CD4-positive, alpha-beta T cell treated with Interferon gamma for 1 hour (primary cell): ENCODE measurements at places on chromosomes 5 and 9.

GRCh38 chr9:125361837-125362531, 100.4 kb downstream of the GAPVD1 start:
- no peak for DNase-seq

DNA sequence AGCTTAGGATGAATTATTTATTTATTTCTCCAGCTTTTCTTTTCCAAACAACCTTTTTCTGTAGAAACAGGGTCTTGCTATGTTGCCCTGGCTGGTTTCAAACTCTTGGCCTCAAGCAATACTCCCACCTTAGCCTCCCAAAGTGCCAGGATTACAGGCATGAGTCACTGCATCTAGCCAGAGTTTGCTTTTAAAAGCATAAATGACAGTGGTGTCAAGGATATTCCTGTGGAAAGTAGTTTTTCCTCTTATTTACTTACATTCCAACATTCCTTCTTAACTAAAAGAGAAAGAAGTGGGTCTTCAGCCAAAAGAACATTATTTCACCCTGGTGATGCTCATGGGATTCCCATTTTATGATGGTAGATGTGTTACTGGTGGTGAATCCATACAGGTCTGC, 62.4 kb downstream of the GRIA1 start:
- no peak for DNase-seq

GRCh38 chr9:13278368-13279246, 885 bp downstream of the MPDZ start:
- DNase-seq: no peak

DNA sequence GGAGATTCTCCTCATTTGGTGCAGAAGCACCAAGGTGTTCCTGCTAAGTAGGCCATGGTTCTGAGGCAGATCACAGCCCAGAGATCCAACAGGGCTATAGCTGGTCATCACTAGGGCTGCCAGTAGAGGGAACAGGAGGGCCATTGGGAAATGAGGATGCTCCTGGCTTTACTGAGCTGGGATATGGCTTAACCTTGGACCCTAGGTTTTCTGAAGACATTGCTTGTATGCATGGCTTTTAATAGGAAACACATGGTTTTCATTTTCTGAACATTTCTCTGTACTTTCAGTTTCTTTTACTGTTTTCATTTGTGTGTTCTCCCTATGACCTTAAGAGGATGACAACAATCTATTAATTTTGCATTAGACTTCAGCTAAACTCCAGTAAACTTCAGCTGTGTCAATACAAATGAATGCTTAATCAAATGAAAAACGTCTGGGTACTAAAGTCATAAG, at the start of gene IFNW1:
IFNW1 (minus strand) TSS at position 406 of the 456 bp plus-strand sequence; CDS start at position 144, 262 bp downstream.
- no peak for DNase-seq

GRCh38 chr5:159782197-159782994, 133.9 kb upstream of the ADRA1B start:
- DNase-seq: no peak

- DNase-seq: no peak
Measured at GRCh38 chr9:87266697-87267096, 231.0 kb upstream of the DAPK1 start.

GRCh38 chr9:35569206-35569605, 35.9 kb upstream of the TESK1 start:
- no peak for DNase-seq

GRCh38 chr5:104757915-104758314, 1195.3 kb upstream of the NUDT12 start:
- no peak for DNase-seq

- DNase-seq: peak; percentile 34
Measured at GRCh38 chr5:68369457-68370125, 154.0 kb downstream of the PIK3R1 start.

DNA sequence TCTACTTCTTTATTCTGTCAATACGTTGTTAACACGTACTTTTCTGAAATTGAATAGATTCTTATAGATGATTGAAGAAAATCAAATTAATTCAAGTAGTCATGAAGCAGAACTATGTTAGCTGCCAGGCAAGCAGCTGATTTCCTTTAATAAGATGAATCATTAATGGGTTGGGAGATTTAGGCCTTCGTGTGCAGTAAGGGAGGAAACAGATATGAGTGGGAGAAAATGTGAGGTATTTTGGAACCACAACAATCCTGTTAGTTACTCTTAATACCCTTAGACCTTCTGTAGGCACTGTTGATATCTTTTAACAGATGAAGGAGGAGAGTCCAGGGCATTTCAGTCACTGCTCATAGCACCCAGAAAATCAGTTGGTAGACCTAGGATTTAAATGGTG, 121.0 kb downstream of the AOPEP start:
- DNase-seq: no peak

- no peak for DNase-seq
Measured at GRCh38 chr5:97496037-97496436, 313.0 kb upstream of the RIOK2 start.

DNA sequence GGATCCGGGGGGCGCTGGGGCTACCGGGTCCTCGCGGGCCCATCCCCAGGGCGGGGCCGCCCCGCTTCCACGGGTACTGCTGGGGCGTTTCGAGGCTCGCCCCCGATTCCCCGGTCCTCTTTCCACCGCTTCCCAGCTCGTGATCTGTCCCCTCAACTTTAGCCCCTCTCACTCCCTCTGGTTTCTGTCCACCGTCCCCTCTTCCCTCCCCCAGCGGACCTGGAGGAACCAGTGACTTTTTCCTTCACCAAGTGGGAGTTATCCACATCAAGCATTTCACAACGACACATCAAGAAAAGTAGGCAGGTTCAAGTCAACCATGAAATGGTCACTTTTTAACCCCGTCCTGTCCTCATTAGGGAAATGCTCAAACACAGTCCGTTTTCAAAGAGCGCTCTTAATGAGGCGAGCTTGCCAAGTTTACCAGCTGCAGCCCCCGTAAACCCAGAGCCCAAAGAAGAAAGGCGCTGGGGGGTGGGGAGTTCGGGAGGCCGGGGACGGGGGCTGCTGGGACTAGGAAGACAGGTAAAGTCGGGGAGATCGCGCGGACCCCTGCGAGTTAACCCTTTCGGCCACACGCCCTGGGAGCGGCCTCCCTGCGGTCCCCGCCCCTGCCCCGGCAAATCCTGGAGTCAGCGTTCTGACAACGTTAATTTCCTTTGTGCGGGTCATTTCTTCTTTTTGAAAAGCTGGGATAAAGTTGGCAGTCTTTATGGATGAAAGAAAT, 2.1 kb upstream of the NFIB start:
- no peak for DNase-seq

- no peak for DNase-seq
Measured at GRCh38 chr9:116671605-116672004, 15.5 kb upstream of the TRIM32 start.
